ENCODE measurements at places on chromosomes 5 and 9.

GRCh38 chr5:55994495-55994997 lies at the start of gene IL6ST:
Gene IL6ST, minus strand, starts transcription at chr5:55994963. Its CDS starts 18,685 bp downstream, at chr5:55976278.
- DNase-seq: peak; percentile 46

DNA sequence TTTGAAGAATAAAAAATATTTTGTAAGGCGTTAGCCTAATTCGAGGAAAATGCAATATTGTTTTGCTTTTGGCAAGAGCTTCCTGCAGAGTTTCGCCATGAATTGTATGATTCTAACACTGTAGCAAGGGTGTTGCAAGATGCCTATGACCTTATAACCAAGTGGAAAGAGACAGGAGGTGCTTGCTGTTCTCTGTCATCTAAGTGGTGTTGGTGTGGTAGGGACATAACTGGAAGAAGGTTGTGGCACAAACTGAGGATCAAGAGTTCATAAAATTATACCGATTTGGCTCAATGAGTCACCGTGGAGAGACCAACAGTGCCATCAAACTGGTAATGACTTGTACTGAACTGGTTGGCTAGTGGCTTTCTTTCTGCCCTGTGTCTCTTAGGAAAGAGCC lies 6.3 kb downstream of the STC2 start:
- no peak for DNase-seq

GRCh38 chr5:34736445-34737115 lies 80.5 kb downstream of the RAI14 start:
- no peak for DNase-seq

DNA sequence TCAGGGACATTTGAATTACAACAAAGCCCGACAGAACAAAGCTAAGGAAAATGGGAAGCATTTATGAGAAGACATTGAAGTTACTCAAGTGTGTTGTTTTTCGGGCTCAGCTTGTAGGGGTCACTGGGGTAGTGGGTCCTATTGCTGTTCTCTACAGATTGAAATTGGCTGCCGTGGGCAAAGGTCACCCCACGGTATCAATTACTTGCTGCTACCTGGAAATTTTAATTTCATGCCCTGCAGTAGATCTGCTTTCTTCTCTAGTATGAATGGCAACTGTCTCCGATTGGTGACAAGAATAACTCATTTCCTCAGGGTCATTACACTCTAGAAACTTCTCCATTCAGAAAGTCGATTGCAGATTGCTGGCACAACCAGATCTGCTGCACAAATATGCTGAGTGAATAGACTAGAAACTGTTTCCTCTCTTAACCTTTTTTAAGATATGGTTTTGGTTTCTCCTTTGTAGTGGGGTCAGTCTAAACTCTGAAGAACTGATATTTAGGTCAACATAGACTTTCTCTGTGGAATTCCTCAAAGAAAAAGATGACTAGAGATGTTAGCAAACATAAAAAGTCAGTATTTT lies 454.1 kb downstream of the ARHGEF28 start:
- no peak for DNase-seq

GRCh38 chr9:15299374-15299939 lies 7.6 kb downstream of the TTC39B start:
- DNase-seq: peak; percentile 73

GRCh38 chr5:147780924-147781573 lies 1.5 kb downstream of the JAKMIP2 start:
- no peak for DNase-seq
